ENCODE measurements at places on chromosomes 11 and 22.

- no peak for DNase-seq
These were observed 101.9 kb downstream of the UVRAG start for GRCh38 chr11:75916882-75917281.

GRCh38 chr11:24509114-24509513, 12.3 kb downstream of the LUZP2 start:
- no peak for DNase-seq

DNA sequence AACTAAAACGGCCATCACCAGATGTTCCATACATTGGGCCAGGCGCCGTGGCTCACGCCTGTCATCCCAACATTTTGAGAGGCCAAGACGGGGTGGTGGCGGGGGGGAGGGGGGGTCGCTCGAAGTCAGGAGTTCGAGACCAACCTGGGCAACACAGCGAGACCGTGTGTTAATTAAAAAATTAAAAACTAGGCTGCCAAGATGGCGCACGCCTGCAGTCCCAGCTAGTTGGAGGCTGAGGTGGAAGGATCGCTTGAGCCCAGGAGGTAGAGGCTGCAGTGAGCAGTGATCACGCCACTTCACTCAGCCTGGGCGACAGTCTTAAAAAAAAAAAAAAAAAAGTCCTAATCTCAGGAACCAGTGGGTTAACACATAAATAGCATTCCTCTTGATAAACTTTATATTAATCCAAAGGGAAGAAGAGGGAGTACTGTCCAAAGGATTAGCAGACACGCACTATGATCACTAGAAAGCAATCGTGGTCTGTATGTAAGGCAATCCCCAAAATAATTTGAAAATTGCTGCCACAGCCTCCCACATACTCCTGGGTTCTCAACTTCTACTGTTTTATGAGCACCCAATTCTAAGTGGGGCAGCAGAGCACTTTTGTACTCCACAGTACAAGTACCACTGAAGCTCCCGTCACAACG, 604 bp downstream of the PUS3 start:
- DNase-seq = no peak

- DNase-seq = no peak
These were observed 5.5 kb upstream of the IFITM10 start for GRCh38 chr11:1755692-1756561.

GRCh38 chr11:134466156-134466555, 54.1 kb upstream of the B3GAT1 start:
- no peak for DNase-seq

GRCh38 chr11:90252053-90252452, 29.2 kb upstream of the CHORDC1 start:
- no peak for DNase-seq

DNA sequence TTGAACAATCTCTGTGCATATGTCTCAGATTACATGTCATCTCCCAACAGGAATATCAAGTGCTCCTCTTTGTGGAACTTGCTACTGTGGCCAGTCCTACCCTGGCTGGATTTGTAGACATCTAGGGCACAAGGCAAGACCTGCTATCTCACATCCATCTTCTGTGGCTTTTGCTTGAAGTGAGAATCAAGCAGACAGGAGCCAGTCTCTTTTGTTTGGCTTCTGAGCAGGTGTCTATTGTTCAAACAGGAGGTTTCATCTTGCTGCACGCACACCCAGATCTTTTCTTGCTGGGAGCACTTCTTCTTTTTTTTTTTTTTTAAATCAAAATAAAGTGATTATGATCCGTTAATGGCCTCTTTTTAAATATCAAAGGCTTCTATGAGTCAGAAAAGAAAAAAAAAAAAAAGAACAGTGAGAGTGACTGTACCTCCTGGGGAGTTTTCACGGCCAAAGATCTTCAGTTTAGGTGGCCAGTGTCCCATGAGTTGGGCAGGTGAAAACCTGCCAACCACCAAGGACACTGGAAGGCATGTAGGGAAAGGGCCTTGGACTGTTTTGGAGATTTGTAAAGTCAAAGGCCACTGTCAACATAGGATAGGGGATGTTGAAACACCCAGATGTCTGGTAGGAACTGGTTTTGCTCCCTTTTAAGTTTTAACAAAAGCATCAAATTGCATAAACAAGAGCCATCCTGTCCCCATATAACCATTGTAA, 78.1 kb downstream of the CD44 start:
- no peak for DNase-seq

DNA sequence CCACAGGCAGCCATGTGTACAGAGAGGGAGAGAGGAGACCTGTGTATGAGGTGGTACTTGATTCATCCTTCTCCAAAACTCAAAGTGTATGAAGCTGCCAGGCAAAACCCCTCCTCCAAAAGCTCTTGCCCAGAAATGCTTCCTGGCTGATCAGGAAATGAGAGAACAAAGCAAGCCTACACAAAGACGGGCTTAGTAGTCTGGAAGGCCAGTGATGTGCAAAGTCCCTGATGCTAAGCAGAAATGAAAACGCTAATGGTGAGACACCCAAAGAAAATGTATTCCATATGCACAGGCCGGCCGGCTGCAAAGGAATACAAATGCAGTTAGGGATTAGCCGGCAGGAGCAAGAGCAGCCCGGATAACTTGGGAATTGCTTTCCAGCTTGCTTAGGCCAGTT, 234.9 kb upstream of the CADM1 start:
- DNase-seq = no peak

GRCh38 chr11:86758171-86758570, 42.2 kb upstream of the PRSS23 start:
- DNase-seq = no peak

DNA sequence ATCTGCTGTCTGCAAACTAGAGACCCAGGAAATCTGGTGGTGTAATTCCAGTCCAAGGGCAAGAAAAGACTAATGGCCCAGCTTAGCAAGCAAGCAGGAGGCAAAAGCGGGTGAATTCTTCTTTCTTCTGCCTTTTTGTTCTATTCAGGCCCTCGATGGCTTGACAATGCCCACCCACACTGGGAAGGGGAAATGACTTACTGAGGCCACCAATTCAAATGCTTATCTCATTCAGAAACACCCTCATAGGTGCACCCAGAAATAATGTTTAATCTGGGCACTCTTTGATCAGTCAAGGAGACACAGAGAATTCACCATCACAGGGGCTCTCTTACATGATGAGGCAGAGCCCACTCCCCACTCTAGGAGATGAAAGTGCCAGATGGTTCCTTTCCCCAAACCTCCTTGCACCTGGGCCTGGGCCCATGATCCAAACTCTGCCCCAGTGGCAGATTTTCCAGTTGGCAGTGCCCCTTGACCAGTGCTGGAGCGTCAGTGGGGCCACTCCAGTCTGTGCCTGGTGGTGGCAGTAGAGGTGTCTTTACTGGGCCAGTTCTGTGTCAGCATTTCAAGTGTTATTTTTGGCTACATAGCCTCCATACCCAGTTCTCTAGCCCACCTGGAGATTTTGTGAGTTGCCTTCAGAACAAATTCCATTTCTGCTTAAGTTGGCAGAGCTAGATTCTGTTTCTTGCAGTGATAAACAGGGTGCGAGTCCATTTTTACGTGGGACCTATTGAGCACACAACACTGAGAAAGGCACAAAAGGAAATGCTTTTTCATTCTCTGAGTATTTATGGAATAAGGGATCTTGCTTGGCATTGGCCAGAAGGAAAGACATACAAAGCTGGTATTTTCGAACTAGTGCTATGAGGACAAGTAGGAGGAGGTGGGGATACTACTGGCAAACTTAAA, 7.5 kb downstream of the ELMOD1 start:
- no peak for DNase-seq

DNA sequence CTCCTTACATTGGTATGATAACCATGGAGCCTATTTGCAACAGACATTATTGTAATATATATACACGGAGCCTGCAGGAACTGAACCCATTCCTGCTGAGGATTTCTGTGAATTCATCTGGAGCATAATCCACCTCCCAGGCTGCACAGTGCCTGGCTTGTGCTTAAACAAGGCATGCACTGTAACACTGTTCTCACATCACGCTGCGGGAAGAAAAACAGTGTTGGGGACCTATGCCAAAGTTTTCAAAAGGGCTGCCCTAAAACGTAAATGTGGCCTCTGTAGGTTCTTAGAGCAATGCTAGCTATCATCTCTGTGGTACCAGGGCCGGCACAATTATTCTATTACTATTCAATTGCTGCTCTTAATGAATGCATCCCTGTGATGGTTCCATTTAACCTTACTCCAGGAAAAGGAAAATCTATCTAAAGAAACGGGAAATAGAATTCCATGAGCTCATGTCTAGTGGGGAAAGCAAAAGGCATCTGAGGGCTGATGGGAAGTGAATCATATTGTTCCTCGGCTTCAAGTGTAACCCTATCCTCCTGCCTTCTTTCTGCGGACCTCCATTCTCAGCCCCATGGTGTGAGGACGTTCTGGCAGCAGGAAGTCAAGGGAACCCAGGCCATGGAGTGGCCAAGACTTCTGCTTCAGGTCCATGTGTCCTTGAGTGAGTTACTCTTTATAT, 525.5 kb downstream of the SOX6 start:
- no peak for DNase-seq

GRCh38 chr11:110761991-110762390, 49.8 kb upstream of the ARHGAP20 start:
- DNase-seq = no peak

DNA sequence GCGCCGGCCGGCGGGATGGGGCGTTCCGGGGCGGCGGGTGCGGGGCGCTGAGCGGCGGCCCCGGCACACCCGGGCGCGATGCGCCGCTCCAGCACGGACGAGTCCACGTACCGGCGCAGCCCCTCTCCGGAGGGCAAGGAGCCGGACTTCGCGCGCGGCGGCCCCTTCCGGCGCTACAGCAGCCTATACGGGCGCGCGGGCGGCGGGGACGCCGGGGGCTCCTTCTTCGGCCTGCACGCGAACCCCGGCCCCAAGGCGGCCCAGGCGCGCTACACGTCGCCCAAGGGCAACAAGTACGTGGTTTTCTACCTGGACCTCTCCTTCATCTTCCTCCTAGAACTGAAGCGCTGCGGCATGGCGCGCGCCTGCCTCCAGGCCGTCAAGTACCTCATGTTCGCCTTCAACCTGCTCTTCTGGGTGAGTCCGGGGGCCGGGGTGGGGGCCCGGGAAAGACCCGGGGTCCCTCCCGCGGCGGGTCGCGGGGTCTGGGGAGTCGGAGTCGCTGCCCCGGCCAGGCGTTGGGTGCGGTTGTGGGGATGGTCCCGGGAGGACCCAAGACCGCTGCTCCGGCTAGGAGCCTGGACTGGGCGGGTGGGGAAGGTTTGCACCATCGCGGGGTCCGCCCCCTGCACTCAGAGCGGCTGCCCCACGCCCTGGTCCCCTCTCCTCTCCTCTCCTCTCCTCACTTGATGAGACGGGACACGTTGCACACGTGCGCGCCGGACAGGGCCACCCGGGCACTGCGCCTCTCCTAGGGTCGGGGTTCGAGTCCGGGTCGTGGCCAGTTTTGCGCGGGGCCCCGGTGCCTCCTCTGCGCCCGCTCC, 7.5 kb downstream of the TSPAN4 start:
- no peak for DNase-seq

- no peak for DNase-seq
These were observed 57.6 kb downstream of the SYN3 start for GRCh38 chr22:33000342-33001280.

DNA sequence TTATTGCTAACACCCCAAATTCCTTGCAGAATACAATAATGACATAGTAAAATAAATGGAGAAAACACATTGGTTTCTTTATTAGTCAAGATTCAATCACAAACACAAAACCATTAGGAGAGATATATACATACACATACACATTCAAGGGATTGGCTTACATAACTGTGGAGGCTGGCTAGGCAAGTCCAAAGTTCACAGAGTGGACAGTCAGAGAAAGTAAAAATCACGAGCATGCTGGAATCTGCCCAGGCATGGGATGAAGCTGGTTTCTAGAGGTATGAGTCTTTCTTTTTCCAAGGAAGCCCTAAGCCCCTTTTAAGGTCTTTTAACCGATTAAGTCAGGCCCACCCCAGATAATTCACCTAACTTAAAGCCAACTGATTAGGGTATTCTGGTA, 13.6 kb upstream of the OR56B1 start:
- no peak for DNase-seq

GRCh38 chr11:58574881-58575280, 775 bp downstream of the LPXN start:
- peak; percentile 36 for DNase-seq

DNA sequence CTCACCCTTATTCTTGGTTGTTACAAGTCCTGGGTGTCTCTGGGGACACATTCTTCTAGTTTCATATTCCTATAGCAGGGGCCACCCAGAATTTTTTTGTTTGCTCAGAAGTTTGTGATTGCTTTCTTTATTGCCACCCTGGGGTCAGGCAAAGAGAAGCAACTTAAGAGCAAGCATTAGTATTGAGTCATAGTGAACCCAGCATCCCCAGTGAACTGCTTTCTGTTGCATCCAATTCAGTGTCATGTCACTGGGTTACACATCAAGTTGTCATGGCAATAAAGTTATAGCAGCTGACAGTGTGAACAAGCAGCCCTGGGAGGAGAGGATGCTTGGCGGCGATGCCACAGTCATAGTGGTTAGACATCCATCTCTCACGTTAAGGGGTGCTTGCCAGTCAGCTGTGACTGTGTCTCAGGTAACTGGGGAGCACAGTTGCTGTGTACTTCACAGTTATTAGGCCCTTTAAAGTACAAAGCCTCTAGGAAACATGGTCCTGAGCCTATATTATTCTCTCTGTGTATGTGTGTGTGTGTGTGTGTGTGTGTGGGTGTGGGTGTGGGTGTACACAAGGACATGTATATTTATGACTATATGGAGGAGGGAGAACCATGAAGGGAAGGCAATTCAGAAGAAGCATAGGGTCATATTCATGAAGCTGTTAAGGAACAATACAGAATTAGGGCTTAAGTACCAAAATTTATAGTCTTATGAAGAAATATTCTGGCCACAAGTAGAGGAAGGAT, 52.5 kb downstream of the TRIM44 start:
- DNase-seq = no peak

DNA sequence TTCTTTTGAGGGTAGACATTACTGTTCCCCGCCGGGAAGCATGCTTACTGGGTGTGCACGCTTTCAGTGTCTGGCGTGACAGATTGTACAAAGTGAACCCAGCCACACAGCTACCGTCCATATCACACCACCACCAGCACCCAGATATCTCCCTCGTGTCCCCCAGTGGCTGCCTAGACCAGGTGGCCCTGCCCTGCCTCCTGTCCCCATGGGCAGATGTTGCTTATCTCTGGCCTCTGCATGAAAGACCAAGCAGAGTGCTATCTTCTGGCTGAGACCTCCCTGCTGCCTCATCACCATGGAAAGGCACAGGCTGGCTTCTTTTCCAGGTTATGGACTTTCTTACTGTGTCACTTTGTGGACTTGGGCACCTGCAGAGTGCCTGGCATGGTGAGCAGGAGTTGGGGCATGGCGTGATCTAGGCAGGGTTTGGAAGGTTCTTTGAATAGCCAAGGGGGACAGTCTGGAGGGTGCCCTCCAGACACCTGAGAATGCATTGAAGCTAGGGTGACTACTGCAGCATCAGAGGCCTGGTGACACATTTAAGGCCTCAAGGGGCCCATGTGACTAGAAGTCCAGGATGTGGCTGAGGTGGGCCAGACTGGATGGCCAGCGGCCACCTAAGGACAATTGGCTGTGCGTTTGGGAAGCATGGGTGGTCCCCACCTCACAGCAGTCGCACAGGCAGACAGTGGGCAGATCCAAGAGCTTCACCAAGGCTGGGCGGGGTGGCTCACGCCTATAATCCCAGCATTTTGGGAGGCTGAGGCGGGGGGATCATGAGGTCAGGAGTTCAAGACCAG, 4.7 kb downstream of the TANGO2 start:
- no peak for DNase-seq
